ENCODE measurements at places on chromosomes 4 and X.

- DNase-seq = peak; percentile 6
Measured at GRCh38 chr4:30950737-30951136, 230.6 kb downstream of the PCDH7 start.

GRCh38 chr4:118723369-118723768 is 38.2 kb downstream of the METTL14 start:
- DNase-seq = no peak

GRCh38 chr4:112069110-112069509 is 76.1 kb upstream of the FAM241A start:
- DNase-seq = no peak

GRCh38 chrX:134753718-134754008 is 95.4 kb upstream of the PLAC1 start:
- DNase-seq = peak; percentile 62

GRCh38 chr4:104967034-104967401 is 179.7 kb upstream of the TET2 start:
- no peak for DNase-seq

GRCh38 chr4:83189631-83190136 is 75.2 kb upstream of the PLAC8 start:
- DNase-seq = no peak

DNA sequence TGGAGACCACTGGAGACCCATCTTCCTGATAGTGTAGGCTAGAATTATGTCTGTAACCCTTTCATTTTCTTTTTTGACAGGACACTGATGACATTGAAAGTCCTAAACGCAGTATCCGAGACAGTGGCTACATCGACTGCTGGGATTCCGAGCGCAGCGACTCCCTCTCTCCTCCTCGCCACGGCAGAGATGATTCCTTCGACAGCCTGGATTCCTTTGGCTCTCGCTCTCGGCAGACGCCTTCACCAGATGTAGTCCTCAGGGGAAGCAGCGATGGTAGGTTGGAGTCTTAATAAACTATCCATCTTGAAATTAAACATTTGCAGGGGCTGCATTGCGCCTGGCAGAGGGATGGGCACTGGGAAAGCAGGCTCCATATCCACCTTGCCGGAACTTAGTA is 75.4 kb downstream of the LIMCH1 start:
- peak; percentile 54 for DNase-seq

DNA sequence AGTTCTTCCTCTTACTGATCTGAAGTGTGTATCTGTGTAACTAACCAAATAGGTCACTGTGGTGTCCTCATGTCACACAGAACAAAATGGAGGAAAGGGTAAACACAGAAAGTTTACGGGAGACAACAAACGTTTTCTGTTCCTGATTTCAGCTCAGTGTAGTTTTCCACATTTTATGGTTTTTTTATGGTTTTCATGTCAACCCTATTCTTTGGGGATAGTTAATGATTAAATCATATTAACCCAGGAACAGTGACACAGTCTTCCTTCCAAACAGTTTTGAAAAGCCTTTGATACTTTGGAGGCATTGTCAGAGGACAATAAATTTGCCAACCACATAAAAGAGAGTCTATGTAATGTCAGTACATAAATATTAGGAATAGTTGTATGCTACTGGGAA is 4.2 kb downstream of the LNX1 start:
- DNase-seq = no peak

- DNase-seq = peak; percentile 41
Measured at GRCh38 chr4:52606726-52607125, 52.4 kb downstream of the USP46 start.

- DNase-seq = no peak
Measured at GRCh38 chr4:73527196-73527595, 45.7 kb downstream of the AFM start.

GRCh38 chr4:180640193-180640592 is 1603.0 kb upstream of the TENM3 start:
- DNase-seq = no peak

GRCh38 chr4:95985051-95985450 is 145.2 kb downstream of the PDHA2 start:
- no peak for DNase-seq
